ENCODE measurements at places on chromosomes 16 and 17.

GRCh38 chr17:10398352-10398751 is 23.4 kb downstream of the MYH8 start:
- no peak for DNase-seq

GRCh38 chr17:31509805-31510177 is 118.3 kb downstream of the RAB11FIP4 start:
- DNase-seq: no peak

GRCh38 chr17:37483311-37484039 is 6.2 kb upstream of the DUSP14 start:
- DNase-seq: peak; percentile 71

DNA sequence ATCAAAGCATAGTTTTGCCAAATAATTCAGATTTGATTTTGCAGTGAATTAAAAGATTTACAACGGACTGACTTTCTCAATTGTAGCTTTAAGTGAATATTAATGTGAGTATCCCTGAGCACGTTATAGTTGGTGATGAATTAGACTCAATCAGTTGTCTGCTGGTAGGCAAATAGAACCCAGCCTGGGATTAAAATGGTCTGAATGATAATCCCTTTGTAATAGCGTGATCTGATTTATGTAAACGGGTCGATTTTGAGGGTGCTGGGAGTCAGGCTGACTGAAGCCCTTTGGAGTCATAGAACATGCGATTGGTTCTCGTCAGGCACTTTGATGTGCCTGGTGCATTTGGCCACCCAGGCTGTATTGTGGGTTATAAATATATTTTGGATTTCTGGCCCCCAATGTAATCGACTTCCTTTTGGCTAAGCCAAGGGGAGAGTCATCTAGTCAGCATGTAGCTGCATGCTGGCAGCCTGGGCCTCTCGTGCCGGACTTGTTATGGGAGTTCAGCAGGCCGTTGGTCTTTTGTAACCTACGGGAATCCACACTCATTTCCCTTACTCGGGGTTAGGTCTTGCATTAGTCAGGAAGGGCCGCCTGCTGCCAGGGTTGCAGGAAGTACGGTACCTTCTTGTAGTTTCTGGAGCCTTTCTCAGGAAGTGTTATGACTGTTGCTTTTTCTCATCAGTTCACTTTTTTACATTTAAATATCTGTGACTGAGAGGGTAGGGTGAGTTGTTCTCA is 5.4 kb downstream of the PGS1 start:
- DNase-seq: peak; percentile 93

GRCh38 chr16:83648347-83648746 is 159.4 kb upstream of the HSBP1 start:
- no peak for DNase-seq

GRCh38 chr17:17204635-17205231 is 1.4 kb downstream of the PLD6 start:
- no peak for DNase-seq

DNA sequence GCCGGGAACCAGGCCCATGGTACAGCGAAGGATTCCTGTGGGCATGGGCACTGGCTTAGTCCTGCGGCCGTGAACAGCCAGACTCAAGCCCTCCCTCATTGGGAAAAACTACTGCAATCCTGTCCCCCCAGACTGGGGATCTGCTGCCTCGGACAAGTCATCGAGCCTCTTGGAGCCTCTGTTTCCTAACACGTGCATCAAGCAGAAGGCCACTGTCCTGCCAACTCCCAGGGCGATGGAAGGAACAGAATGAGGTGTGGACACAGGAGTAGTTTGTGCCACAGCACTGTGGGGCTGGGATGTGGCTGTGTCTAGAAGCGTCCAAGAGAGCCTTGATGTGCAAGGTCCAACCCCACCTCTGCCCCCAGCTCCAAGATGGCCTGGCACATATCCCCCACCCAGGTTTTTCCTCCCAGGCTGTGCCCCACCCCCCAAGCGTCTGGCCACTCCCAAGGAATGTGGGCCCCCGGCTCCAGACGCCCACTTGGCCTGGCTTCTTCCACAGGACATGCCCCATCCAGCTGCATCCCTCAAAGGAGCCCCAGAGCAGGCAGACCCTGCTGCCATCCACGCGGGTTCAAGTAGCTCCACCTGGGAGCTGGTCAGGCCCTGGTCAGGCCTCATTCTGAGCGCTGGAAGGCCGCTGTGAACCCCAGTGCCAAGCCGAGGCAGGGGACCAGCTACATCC is 3.4 kb downstream of the CAMKK1 start:
- no peak for DNase-seq

GRCh38 chr17:12637015-12637414 is 28.7 kb upstream of the MYOCD start:
- DNase-seq: peak; percentile 81

DNA sequence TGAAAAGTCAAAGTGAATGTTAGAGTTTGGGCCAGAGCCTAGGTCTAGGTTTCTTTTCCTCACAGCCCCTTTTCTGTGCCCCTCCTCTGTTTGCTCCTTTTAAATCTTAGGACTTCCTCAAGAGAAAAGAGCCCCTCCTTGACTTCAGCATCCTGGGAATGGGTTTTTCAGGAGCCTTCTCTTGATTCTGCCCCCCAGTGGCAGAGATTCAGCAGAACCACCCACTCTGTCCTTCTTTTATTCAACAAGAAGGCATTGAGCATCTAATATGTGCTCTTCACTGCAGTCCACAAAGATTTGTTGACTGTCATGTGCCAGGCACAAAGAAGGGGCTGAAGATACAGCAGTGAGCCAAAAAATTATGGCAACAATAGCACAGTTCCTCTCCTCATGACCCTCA is 270.8 kb upstream of the CDH5 start:
- no peak for DNase-seq

DNA sequence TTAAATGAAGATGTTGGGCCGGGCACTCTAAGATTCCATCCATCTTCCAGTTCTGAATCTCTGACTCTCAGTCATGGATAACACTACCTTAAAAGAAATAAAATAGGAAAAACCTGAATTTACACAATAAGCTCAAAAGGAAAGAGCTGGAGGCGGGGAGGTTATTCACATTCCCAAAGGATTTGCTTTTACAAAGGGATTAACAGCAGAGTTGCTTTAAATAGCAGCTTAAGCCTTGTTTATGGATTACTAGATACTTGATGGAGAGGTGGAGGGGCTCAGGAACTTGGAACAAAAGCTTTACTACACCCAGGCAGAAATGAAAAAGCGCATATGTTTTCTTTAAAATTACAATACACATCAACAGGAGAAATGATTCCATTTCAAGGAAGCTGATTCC is 84.5 kb downstream of the XYLT1 start:
- no peak for DNase-seq

DNA sequence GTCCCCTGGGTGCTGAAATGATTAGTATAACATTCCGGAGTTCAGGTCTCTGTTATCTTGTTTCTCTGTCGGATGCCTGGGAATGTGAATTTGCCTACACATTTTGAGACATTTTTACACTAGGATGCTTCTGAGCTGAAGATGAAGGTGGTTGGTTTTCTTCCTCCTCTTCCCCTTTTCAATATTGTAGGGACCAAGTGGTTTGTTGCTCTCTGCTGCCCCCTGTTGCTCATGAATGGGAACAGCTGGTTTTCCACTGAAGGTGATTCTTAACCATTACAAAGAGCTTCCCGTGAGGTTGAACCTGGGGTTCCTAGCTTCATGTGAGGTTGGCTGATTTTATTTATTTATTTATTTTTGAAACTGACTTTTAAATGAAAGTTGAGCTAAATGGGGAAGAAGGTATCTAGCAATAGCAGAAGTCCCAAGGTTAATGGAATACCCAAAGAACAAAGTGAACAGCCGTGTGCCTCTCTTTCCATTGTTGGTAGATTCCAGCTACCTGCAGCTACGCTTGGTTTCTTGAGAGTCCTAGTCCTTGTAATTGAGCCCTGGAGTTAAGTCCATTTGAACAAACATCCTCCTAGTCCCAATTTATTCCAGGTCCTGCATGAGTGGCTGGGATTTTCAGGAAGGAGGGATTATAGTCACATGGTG is 983.9 kb upstream of the EEF2KMT start:
- no peak for DNase-seq

DNA sequence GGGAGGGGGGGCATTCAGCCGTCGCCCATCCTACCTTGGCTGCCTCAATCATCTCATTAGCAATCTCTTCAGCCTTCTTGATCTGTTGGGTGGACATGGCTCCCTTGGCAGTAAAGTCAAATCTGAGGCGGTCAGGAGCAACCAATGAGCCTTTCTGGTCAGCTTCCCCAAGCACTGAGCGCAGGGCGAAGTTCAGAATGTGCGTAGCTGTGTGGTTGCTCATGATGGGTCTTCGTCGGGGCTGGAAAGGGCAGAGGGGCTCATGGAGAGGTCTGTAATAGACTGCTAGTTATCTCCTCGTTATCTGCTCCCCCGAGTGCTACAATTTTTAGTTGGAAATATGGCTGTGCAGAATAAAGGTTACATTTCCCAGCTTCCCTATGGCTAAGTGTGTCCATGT is 7.2 kb upstream of the EXOSC6 start:
- no peak for DNase-seq

GRCh38 chr17:40343219-40344119 is 21.1 kb downstream of the GJD3 start:
- DNase-seq: no peak

Measured in AG20443 (cell line).